ENCODE measurements at places on chromosomes 13 and 19.

DNA sequence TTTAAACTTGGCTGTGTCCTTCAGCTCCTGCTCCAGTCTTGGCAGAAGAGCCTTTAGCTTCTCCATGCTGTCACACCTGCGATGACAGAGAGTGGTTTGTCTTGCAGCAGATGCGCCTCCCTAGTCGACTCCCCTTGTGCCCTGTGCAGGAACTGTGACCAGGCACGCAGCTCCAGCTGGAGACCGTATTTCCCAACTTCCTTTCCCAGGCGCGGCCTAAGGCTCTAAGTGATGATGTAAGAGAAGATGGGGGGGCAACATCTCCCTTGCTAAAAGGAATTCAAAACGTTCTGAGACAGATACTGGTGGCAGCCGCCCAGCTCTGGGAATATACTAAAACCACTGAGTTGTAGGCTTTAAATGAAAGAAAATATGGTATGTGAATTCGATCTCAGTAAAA, 16.3 kb downstream of the DCUN1D2 start:
- no peak for DNase-seq

DNA sequence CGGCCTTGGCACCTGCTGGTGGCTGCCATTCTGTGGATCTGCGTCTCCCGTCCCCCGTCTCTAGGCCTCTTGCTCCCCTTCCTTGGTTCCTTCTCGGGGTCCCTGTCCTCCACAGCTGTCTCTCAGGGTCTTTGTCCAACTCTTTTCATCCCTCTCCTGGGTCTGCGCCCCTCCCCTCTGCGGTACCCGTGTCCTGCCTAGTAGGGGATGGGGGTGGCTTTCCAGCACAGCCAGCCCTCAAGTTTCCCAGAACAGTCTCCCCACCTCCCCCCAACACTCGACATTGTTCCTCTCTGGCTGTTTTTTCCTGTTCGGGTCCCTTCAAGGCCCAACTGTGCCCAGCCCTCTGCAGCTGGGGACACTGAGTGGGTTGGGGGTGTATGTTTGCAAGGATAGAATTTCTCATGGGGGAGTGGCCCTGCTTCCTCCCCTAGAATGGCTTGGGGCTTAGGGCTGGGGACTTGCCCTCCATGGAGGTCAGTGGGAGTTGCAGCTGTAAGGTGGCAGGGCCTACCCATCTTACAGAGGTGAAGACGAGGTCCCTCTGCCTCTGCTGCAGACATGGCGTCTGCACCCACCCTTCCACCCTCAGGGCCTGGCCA, 762 bp upstream of the ADM5 start:
- no peak for DNase-seq

GRCh38 chr19:10074153-10074552, 12.0 kb upstream of the SHFL start:
- no peak for DNase-seq

DNA sequence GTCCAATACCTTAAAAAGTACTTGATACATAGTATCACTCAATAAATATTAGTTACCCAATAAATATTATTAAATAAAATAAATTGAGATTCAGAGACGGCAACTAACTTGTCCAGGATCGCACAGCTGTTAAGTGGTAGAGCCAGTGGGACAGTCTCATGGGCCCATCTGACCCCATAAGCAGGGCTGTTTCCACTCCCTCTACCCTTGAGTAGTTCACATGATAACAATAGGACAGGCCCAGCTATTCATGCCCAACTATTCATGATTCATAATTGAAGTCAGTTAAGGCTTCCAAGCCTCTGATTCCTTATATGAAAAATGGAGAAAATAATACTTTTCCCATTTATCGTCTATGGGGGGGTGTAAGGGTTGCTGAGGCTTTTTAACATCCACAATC, 78.2 kb downstream of the C13orf42 start:
- no peak for DNase-seq

DNA sequence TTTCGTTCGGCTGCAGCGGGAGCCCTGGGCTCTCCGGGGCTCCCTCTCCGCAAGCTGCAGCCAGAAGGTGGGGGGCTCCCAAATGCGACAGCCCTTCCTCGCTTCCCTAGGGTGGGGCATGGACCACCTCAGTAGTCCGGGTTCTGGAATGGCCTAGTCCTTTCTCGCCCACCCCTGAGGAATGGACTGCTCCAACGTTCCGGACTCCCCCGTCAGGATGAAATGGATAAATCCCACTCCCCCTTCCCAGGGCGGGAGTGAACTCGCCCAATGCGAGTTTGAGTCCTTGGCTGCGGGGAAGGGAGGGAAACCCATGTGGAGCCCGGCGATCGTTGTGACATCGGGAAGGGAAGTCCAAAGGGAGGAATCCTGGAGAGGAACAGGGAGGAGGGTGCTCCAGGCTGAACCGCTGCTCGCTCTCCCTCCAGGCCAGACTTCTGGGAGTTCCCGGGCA, 5.5 kb downstream of the HRC start:
- DNase-seq, result peak; percentile 82
